ENCODE measurements at places on chromosomes 7 and 10.

- no peak for DNase-seq
Observed at GRCh38 chr7:26858241-26858715, 6.1 kb downstream of the SKAP2 start.

DNA sequence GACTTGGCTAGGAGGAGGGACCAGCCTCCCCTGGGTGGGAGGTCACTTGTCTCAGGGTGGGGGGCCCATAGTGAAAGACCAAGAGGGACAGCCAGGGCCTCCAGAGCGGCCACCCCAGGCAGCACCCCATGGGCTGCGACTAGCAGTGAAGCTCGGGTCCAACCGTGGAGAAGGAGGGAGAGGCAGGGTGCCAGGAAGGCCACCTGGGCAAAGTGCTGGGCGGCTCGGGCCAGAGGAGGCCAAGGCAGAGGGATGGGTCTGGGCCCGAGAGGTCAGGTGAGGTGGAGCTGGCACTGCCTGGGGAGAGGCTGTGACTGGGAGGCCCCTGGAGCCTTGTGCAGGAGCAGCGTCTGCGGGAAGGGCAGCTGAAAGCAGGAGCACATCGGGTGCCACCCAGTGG is 41.8 kb downstream of the CLRN3 start:
- no peak for DNase-seq

GRCh38 chr10:36602374-36602773 is 523.0 kb upstream of the ANKRD30A start:
- peak; percentile 25 for DNase-seq

- no peak for DNase-seq
Observed at GRCh38 chr10:1168763-1169162, 112.6 kb downstream of the WDR37 start.

GRCh38 chr7:27586825-27587224 is 75.9 kb downstream of the HIBADH start:
- DNase-seq = no peak

DNA sequence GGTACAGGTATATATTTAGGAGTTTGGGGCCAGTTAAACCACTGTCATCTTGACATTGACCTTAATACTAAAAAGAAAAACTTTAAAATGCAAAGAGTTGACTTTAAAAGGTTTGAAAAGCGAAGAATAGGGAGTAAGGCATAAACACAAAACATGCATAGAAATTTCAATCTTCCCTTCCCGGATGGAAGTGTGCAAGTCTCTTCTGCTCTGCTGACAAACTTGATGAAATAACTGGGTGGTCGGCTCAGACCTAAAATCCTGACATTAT is 3.4 kb upstream of the SPAG6 start:
- DNase-seq = no peak

DNA sequence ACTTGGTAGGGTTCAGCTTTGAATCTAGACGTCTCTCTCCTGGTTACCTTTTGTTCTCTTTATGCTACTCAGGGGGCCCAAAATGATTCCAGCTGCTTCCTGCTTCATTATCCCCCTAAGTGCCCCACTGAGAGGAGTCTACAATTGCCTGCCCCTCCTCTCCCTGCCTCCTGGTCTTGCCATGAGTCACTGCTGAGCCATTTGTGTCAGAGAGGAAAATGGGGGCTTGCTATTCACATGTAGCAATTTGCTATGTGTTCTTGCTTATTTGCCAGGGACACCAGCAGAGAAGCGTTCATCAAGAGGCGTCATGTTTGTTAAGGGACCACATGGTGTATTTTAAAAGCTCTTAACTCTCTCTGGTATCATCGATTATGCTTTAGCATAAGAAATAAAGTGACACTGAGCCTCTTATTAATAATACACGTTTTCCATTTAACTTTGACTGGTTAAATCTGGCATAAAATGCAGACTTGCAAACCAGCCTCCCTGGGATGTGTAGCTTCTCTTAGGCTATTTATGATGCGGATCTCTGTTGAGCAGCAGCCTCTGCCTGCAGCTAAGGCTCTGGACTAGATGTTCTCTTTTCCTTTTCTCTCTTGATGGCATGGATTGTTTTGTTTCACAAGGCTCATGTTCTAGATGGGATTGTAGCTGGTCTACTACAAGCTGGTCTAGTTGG is 239.3 kb downstream of the AUTS2 start:
- no peak for DNase-seq

GRCh38 chr10:29183301-29183945 is 105.4 kb upstream of the LYZL1 start:
- no peak for DNase-seq

GRCh38 chr10:25701652-25702051 is 232.4 kb upstream of the MYO3A start:
- no peak for DNase-seq

GRCh38 chr7:88363249-88363648 is 56.6 kb upstream of the STEAP4 start:
- no peak for DNase-seq

DNA sequence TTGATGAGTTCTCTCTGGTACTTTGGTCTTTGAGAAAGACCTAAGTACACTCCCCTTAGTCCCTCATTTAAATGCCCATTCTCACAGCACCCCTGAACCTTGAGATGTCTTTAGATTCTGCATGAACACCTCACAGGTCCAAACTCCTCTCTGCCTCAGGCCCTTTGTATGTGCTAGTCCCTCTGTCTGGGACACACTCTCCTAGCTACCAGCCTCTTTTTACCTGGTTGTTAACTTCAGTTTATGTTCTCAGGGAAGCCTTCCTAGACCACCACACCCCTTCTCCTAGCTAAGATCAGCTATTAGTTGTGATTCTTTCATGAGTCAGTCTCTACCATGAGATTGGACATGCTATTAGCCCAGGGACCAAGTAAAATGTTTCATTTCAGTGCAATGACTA is 86.4 kb downstream of the PLCE1 start:
- DNase-seq = no peak

DNA sequence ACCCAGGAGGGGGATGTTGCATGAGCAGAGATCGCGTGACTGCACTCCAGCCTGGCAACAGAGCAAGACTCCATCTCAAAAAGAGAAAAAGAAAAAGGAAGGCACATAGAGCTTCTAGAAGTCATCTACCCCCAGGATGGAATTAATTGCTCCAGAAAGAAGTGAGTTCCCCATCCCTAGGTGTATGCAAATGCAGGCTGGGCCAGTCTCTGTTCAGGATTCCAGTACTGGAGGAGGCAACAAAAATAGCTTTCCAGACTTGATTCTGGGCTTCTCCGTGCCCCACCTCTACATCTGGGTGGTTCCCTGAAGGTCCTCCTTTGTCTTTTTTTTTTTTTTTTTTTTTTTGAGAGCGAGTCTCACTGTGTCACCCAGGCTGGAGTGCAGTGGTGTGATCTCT is 28.6 kb downstream of the CASTOR2 start:
- no peak for DNase-seq

- DNase-seq = no peak
Observed at GRCh38 chr7:26950889-26951288, 86.5 kb upstream of the SKAP2 start.

DNA sequence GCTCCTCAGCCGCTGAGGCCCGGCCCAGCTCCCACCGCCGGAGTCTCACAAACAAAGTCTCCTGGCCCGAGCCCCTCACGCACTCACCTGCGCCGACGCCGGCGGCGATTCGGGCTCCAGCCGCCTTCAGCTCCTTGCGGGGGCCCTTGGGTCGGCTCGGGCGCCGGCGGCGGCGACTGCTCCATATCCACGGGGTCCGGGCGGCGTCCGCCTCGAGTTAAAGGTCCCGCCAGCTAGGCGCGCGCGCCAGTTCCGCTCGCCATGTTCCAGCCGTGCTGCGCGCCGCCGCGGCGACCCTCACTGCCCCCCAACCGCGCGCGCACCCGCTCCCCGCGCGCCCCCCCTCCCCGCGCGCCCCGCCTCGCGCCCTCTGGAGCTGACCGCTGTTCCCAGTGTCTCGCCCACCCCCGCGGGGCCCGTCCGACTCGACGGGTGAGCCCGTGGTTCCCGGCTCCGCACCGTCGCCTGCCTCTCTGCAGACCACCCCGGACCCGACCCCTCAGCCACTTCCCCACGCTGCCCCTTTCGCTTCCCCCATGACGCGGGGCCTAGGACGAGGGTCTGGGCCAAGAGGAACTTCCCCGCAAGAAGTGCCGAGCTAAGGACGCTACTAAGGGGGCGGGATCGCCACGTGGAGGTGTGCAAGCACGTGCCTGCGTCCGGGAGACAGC is 396.1 kb downstream of the ZNF33B start:
- no peak for DNase-seq

DNA sequence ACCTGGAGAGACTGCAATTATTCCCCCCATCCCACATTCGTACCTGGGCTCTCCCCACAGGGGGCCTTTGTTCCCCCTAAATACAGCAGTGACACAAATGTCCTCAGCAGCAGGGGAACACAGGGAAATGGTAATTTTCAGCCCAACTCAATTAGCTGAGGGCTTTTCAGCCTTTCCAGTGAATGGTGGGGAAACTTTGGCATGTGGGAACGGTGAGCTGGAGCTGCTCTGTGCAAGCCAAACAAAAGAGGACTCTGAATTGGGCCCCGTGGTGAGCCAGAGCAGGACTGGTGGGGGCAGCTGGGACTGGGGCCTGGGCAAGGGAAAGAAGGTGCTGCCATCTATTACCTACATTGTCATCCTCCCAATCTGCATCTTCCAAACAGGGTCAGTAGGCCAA is 51.0 kb downstream of the FBXW4 start:
- no peak for DNase-seq

- peak; percentile 72 for DNase-seq
Observed at GRCh38 chr10:6023661-6024333, 38.4 kb downstream of the IL2RA start.

DNA sequence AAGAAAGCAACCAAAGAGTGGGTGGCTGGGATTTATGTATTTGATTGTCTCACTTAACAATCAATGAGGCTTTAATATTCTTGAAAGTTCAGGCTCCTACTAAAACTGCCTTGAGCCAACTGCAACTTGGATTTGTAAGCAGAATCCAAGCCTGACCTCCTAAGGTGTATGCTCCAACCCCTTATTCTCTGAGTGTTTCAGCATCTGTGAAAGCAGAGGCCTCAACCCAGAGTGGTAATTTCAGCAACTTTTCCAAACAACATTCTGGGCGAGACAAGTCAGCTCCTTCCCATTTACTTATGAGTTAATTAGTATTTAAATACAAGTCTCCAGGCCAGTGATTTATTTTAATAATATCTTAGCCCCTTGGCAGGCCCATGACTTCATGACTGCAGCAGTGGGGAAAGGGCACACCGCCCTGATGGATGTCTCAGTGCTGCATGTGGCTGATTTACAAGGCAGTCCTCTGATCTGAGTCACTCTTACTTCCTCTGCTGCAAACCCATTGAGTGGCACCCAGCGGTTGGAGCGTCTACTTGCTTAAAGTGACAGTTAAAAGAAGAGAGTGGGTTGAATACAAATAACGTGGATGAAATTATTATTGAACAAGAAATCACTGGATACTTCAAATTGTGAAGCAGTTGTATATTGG is 209.1 kb downstream of the TRIL start:
- peak; percentile 85 for DNase-seq

DNA sequence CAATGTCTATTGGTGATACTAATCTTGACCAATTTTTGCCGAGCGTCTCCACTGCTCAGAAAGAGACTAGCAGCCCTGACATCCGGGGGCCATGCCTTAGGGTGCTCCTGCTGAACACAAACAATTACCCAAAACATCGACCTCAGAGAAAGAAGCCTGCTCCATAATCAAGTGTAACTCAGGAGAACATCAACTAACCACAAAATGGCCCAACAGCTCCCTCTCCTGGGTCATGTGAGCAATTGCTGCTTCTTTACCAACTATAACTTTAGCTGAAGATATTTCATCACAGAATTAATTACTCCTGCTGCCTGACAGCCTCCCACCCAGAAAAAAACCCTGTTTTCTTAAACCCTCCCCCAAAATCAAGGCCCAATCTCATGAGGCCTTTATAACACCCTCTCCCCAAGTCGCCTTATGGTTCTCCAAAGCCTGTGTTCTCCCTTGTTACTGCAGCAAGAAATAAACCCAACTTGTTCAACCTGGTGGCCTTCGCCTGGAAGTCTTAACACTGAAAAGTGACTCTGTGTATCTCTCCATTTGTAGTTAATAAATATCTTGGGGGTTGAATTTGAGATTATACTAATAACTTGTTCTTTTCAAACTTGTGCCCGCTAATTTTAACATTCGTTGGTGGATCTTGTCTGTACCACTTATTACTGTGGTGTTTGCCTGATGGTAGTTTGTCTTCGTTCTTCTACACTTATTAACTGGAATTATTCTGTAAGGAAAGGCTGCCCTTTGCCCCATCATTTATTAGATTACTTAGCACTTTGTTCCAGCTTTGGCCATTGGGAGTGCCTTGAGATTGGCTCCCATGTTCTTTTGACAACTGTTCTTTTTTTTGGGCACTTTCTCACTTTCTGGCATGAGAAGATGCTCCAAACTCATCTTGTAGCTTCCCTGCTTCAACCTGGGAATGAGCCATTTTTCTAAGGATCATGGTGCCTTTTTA is 21.2 kb upstream of the RAMP3 start:
- DNase-seq = peak; percentile 74

GRCh38 chr10:117266400-117266799 is 25.5 kb downstream of the SLC18A2 start:
- DNase-seq = no peak

DNA sequence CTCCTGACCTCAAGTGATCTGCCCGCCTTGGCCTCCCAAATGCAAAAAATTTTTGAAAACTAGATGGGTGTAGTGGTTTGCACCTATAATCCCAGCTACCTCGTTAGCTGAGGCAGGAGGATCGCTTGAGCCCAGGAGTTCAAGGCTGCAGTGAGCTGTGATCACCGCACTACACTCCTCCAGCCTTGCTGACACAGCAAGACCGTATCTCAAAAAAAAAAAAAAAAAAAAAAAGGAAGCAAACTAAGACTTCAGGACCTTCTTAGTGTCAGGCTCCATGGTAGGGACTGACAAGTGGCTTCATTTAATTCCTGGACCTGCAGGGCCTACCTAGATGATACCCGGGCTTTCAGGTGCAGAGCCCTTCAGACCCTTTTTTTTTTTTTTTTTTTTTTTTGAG is 2.5 kb downstream of the POP7 start:
- DNase-seq = no peak
